ENCODE measurements at places on chromosomes 3 and 15.

GRCh38 chr15:29207758-29208108 is 61.9 kb downstream of the NSMCE3 start:
- no peak for DNase-seq

DNA sequence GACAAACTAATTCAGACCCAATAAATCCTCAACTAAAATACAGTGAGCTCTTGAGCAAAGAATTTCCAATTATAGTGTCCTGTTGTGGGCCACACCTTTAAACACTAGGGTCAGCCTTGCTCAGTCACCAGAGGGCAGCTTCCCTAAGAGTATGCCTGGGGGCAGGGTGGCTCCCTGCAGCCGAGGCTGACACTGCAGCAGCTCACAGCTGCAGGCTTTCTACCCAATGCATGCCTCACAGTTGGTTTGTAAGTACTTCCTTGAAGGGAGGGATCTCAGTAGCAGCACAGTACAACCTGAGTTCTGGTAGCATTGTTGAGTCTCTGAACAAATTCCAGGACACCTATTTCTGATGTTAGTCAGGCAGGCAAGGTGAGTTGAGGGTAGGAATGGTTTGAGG is 335.6 kb downstream of the TUSC7 start:
- no peak for DNase-seq

GRCh38 chr3:148551767-148552260 is 145.9 kb upstream of the AGTR1 start:
- no peak for DNase-seq

- no peak for DNase-seq
These were observed 29.3 kb upstream of the CPNE4 start for GRCh38 chr3:132064114-132064513.

- no peak for DNase-seq
These were observed 93.3 kb upstream of the HACD2 start for GRCh38 chr3:123678108-123678511.

GRCh38 chr3:14634763-14635400 is 16.7 kb upstream of the CCDC174 start:
- no peak for DNase-seq

DNA sequence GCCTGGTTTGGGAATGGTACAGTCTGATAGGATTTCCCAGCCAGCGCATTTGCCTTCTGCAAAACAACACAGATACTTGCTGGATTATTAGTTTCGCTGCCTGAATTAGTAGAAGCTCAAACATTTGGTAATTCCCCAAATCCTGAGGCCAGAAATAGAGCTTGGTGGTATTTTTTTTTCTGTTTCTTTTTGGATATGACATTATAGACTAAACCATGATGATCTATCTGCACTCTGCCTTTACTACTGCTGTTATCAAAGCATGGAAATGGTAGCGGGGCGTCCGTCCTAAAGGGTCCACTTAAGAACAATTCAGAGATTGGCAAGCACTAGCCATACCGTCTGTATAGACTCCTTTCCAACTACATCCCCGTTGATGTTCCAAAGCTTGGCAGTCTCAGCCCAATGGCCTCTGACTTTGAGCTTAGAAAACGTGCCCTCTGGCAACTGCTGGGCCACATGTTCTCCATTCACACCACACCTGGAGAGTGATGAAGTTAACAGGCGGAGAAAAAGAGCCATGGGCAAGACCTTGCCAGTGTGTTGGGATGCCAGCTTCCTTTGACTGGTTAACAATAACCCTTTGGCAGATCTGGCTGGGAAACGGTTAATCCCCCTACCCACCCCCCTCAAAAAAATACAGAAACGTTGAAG is 241.0 kb upstream of the NR2F2 start:
- no peak for DNase-seq

GRCh38 chr3:145087038-145087437 is 1073.9 kb downstream of the PLOD2 start:
- no peak for DNase-seq

- DNase-seq, result no peak
These were observed 161.8 kb downstream of the SNRK start for GRCh38 chr3:43448098-43448497.

- DNase-seq, result no peak
These were observed 64.7 kb downstream of the ITGA11 start for GRCh38 chr15:68367226-68367625.

- DNase-seq, result no peak
These were observed 19.0 kb downstream of the LARP6 start for GRCh38 chr15:70834999-70835398.

DNA sequence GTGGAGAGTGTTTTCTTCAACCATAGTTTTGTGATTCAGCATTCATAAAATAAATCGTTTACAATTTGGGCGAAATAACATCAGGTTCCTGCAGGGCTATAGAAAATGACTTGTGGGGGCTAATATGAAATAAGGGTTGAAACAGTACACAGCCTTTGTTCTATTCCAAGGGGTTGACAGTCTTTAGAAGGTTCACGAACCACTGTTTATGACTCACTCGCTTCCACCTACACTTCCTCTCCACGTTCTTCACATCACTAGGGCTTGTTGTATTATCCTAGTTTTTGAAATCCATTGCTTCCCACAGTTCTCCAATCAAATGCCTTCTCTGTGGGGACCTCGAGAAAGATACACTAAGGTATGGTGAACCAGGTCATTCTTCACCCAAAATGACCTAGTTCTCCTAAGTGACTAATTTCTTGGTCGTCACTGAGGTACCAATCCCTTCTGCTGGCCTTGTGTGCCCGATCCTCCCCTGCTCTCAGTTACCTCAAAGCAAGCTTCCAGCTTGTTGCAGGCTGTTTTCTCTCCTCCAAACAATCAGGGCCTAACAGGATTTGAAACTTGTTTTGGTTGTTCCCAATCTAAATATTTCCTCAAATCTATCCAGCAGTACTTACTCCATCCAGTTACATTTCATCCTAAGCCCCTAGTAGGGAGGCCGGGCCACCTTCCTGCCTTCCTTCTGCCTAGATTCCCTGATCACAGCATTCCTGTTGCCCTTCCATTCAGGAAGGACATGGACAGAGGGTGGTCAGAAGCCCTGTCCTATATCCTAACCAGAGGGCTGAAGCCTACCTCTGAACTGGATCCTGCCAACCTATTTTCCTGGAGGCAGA is 23.1 kb upstream of the TBL1XR1 start:
- DNase-seq, result no peak

- DNase-seq, result no peak
These were observed 148.0 kb upstream of the TPM1 start for GRCh38 chr15:62894322-62895085.

DNA sequence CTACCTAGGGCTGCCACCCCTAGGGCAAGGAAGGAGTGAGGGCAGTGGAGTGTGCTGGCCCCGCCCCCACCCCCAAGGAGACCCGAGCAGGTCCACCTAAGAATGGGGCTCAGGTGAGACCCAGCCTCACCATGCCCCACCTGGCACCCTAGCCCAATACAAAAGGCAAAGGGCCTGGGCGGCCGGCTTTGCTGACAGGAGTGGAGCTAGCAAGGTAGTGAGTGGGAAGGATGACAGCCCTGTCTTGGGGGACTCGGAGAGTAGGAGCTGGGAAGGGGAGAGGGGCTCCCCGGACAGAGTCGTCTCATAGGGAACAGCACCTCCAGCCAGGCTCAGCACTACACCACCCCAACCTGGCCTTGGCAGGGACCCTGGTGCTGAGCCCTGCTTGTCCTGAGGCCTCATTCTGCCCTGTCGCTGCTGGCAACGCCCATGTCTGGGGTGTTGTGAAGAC is 12.1 kb downstream of the C15orf39 start:
- no peak for DNase-seq

GRCh38 chr3:38543586-38543985 is 47.4 kb downstream of the EXOG start:
- no peak for DNase-seq

- no peak for DNase-seq
These were observed 31.5 kb downstream of the KLHL18 start for GRCh38 chr3:47314056-47314764.

- no peak for DNase-seq
These were observed 92.0 kb downstream of the FBN1 start for GRCh38 chr15:48553559-48553958.
